ENCODE measurements at places on chromosomes 12 and 14.
A peak's percentile ranks its signal among the peaks of the same experiment; 100 is the strongest.

- DNase-seq, result no peak
Observed at GRCh38 chr12:29869946-29870345, 86.2 kb upstream of the TMTC1 start.

DNA sequence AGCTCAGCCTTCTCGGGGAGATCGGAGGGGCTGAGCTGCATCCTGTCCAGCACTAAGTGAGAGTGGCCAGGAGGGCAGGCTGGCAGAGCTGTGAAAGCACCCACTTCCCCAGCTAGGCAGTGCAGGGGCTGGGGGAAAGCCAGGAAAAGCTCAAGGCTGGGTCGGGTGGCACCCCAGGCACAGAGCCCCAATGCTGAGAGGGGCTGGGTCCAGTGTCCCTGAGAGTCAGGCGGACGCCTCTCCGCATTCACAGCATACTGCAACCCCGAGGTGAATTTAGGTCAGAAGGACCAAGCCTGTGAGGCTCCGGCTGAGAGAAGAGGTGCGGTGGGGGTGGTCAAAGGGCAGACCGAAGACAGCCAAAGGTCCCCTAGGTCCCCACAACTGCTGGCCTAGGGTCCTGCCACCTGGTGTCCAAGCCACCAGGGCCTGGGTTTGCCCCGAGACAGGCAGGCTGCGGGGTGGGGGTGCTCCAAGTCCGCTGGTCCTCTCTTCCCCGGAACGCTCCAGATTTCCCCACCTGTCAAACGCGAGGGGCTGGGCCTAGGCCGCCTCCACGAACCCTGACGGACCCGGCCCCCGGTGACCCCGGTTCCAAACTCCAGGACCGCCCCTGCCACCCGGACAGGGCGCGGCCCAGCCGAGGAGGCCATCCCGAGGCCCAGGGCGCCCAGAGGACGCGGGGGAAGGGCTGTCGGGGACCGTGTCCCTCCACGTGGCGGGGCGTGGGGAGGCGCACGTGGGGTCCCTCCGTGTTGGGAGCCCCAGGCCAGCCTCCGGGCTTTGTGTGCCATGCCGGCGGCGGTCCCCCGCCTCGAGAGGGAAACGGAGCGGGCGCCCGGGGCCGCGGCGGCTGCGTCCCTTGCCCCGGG, 527 bp downstream of the CAMKK2 start:
- peak; percentile 83 for DNase-seq

DNA sequence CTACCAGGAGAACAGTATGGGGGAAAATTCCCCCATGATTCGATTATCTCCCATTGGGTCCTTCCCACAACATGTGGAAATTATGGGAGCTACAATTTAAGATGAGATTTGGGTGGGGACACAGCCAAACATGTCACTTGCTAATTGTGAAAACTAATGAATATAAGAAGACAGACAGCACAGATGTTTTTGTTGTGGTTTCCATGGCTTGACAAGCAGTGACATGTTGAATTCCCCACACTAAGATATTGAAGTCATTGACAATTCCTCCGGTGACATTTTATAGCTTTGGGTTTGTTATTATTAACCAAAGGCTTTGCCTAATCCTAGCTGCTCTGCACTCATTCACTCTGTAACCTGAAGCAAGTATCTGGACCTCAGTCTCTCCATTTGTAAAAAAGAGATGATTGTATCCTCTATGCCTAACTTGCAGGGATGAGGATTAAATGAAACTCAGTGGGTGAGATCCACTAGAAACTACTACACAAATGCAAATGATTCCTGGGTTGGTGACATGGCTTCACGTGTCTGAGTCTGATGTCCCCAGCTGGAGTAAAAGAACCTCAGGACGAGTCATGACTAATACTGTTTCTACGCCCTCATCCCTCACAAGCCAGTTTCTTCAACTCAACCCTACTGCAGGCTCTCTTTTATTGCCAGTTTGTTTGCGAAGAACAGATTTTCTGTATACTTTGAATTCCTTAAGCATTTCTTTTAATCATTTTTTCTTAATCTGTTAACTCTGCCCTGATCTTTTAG, 71.6 kb downstream of the ASCL1 start:
- no peak for DNase-seq

DNA sequence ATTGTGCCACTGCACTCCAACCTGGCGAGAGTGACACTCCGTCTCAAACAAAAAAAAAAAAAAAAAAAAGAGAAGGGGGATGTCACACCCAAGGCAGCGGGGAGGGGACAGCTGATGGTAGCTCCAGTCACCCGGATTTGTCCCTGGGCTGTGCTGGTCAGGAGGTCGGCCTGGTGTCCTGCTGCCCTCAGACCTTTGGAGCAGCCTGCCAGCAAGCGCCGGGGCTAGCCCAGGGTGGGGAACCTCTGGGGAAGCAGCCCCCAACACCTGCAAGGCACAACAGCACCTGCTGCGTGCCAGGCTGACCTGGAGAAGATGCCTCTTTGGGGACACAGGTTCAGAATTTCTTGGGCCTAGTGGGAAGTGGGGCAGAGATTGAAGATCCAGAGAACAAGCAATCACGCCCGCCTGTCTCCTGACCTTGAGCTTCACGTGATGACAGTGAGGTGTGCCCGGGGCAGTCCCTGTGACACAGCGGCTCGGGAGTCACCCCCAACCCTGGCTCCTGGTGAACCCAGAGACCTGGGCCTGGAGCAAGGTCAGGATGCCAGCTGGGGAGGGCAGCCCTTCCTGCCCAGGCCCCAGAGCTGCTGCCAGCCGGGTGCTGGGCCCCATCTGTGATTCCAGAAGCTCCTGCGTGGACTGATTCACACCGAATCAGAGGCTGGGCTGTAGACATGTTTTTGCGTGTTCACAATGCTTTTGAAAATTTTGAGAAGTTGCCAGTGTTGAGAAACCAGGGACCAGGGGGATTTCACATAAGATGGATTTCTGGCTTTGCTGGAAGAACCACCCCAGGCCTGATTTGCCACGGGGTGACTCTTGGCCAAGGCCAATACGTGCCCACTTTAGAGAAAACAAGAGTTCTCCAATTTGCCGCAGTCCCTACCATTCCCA, 66.4 kb downstream of the RFLNA start:
- no peak for DNase-seq

- no peak for DNase-seq
Observed at GRCh38 chr14:80212023-80212397, 706 bp upstream of the DIO2 start.

- DNase-seq, result no peak
Observed at GRCh38 chr12:76236640-76237039, 111.6 kb downstream of the BBS10 start.

- no peak for DNase-seq
Observed at GRCh38 chr12:47328831-47329545, 249.2 kb upstream of the AMIGO2 start.

GRCh38 chr14:57136669-57137328, 131.9 kb downstream of the EXOC5 start:
- DNase-seq, result no peak

DNA sequence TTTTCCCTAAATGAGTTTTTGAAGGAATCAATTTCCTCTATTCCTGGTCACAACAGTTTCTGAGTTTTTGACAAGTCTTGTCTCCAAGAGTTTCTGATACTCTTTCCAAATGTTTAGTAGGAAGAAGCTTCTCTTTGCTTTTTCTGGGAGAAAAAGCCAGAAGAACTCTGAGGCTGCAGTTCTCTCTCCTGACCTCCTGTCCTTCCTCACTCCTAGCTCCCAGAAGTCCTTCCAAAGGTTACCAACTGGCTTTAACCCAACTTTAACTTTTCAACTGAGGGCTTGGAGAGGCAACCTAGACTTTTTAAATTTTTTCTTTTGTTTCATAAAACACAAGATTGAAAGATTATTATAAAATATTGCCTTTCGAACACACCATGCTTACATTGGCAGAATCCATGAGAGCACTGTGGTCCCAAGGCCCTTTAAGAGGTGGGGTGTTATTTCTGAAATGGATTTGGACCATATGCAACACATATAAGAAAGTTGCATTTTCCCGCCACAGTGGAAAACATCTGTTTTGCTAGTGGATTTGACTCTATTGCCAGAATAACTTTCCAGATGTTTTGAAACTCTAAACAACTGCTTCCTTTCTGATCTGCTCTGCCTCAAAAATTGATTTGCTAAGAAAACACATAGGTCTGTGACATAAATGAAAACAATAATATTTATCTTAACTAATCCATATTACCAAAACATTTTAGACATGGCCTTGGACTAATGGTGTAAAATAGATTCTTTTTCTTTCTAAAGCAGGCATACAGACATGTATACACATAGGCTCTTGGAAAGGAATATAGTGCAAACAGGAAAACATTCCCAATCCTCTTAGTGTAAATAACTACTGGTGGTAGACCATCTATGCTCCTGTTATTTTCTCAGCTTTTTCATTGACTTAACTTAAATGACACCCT, 22.3 kb upstream of the EPS8 start:
- DNase-seq, result no peak

DNA sequence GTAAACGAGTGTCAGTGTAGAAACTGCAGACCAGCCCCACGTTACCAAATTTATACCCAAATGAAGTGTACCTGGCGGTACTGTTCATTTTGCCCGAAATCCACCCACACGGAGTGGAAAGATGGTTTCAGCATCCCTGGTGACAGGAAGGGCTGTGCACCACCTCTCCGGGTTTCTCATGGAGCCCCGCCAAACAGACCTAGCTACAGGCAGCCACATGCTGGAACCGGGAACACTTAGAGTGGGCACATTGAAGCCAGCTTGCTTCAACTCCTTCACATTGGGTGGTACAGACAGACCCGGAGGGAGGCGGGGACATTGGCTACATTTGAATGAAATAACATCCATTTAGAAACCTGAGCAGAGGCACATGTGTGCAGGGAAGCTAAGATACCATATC, 84.4 kb downstream of the PPP2R5C start:
- DNase-seq, result no peak

GRCh38 chr12:128266086-128266485, 884 bp upstream of the TMEM132C start:
- no peak for DNase-seq

- no peak for DNase-seq
Observed at GRCh38 chr12:116662612-116663144, 75.2 kb downstream of the SPRING1 start.

DNA sequence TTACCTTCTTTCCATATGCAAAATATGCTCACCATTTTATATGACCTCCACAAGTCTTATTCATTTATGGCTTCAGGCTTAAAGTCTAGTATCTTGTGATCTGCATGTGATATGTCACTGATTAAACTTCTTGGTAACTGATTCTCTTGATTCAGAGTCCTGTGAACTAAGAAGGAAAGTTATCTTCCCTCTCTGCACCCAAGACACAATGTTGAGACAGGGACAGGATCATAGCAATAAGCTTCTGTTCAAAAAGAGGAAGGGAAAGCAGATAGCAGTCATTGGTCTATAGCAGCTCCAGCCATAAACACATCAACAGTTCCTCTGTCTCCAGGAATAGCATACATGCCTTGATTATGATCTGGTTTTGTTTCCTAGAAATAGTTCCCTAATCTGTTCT, 103.1 kb downstream of the UNC79 start:
- DNase-seq, result no peak

All from activated CD4-positive, alpha-beta T cell treated with anti-CD3 and anti-CD28 coated beads, Interleukin-2, amount 10 ng/mL, durations not matched to agents 24 days and 14 days (primary cell).